ENCODE measurements at places on chromosomes 3 and 15.

DNA sequence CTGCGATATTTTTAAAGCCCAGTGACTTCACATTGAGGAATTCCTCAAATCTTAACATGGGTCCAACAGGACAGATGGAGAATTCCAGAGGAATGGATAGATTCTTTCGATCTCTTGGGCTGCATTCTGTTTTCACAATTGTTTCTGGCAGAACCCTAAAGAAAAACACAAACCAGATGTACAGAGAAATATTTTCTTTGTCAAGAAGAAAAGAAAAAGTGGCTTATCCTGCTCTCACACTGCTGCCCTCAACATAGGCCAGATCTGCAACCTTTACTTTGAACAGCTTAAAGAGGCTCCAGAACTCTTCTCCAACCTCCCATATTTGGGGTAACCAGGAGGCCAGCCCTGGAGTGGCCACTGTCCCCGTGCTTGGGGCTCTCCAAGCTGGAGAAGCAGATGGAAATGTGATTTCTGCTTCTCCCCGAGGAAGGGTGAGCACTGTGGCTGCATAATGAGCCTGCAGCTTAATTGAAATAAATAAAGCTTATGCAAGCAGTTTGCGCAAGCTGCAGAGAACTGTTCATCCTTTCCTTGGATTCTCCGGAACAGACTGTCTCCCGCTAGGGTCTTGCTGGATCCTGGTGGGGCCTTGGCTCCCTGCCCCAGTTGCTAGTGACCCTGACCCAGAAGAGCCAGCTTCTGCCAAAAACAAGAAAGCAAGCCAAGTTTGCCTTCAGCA lies 453.2 kb upstream of the PROK2 start:
- DNase-seq, result no peak

GRCh38 chr3:53151870-53152660 lies 8.9 kb upstream of the PRKCD start:
- no peak for DNase-seq

DNA sequence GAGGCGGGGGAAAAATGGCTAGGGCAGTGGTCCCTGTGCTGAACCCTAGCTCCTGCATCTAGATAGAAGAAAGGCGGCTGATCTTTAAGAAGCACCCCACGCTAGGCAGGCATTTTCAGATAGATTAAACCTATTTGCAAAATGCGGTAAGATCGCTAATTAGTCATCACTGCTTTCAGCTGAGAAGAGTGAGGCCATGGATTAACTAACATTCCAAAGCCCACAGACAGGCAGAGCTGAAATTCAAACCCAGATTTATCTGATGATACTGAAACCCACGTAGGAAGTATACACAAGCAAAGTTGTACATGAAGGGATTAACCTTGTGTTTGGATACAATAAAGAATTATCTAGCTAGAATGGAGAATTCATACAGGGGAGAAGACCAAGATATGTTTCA lies 4.8 kb downstream of the ADPGK start:
- no peak for DNase-seq

DNA sequence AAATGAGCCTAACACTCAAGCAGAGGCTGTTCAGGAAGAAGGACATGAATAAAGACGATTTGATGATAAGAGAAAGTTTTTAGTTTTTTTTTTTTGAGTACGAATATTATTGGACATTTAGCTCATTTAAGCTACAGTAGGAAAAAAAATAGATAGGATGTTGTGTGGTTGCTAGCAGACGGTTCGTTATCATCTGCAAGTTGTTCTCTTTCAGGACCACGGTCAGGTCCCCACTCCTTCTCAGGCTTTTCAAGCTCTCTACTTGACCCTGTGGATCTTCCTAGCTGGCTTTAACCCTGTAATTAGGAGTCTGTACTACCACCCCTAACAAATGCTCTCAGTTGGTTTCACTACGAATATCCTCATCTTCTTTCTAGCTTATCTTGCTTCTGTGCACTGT lies 1.1 kb downstream of the KCNH8 start:
- peak; percentile 7 for DNase-seq

DNA sequence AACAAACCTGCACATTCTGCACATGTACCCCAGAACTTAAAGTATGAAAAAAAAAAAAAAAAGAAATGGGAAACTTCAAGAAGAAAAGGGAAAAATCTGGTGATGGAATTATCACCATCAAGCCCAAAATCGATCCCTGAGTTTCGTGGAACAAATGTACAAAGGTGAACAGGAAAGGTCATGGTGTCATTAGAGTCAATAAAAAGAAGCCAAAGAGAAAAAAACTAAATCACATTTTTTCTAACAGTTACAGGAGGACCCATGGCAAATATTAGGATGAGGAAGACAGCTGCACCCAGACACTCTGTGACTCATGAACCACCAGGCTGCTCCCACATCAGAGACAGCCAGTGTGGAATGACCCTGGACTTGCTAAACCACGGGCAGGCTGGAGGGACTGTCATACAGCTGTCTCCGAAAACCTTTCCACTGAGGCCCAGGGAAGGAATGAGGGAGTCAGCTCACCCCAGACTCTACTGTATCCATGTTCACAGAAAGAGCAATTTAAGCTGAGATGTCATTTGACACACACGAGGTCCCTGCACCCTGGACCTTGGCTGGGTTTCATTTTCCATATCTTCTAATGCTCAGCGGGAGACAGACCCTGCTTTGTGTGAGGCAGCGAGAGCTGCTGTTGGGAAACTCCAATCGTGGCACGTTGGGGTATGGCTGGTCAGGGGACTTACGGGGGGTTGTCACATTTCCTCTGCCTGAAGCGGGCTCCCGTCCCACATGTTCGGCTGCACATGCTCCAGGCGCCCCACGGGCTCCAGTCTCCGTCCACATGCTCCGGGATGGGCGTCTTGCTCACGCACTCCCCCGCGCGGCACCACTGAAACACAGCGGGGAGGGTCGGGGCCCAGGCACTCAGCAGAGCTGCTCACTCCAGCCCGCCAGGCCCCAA lies 210.2 kb downstream of the ADAMTS17 start:
- DNase-seq, result peak; percentile 57

DNA sequence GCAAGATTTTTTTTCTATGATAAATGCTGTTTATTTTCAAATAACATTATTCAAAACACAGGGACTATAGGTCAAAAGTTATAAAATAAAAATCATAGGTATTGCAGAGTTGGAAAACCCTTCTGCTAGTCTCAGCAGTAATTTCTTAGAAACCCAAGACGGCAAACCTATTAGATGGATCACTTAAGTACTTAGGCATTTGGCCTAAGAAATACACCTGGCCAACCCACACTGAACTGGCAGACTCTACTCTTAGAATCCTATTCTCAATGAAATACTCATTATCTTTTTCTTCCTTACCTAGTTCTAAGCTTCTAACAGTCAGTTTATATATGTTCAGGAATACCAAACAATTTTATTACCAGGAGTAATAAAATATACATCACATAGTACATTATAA lies 30.5 kb upstream of the RIOX2 start:
- DNase-seq, result no peak

- DNase-seq, result peak; percentile 74
Measured at GRCh38 chr15:68818066-68818768, 2.5 kb downstream of the ANP32A start.

GRCh38 chr3:99504258-99504657 lies 134.1 kb upstream of the COL8A1 start:
- DNase-seq, result no peak

DNA sequence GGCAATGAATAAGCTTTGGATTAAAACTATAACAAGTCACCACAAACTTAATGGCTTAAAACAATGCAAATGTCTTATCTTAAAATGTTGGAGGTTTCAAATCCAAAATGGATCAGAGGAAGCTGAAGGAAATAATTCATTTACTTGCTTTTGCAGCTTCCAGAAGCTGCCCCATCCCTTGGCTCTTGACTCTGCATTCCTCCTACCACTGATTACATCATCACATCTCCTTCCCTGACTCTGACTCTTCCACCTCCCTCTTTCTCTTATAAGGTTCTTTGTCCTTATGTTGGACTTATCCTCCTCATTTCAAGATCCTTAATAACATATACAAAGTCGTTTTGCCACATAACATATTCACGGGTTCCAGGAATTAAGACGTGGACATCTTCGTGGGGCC lies 982.8 kb upstream of the ROBO1 start:
- DNase-seq, result no peak

GRCh38 chr3:127150513-127151250 lies 42.2 kb upstream of the PRR23E start:
- no peak for DNase-seq
